Stimulated activated CD8-positive, alpha-beta memory T cell treated with anti-CD3 and anti-CD28 coated beads, Interleukin-15, amount 100 ng/mL, for 24 hours (primary cell): ENCODE measurements at places on chromosomes 12 and 14.

DNA sequence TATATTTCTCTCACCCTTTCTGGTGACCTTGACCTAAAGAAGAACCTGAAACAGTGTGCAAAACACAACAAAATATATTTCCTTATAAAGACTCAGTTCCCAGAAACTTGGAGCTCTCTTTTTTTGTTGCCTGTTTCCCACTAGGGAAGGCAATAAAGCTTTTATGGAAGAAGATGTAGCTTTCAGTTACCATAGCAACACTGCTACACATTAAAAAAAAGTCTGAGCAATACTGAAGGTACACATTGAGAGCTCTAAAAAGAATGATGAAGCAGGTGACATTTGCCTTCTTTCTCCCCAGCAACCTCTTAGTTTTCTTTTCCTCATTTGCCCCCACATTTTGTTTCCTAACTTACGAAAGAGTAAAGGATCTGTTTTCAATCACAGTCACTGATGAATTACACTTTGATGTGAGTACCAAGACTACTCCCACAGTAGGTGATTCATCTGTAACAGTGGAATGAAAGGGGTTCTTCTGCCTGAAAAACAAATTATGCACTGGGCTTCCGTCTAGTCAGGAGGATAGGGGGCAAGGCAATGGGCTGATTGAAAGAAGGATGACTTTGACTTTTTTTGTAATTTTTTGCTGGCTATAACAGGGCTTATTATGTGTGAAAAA, 1.1 kb upstream of the CATSPERB start:
- DNase-seq = no peak

DNA sequence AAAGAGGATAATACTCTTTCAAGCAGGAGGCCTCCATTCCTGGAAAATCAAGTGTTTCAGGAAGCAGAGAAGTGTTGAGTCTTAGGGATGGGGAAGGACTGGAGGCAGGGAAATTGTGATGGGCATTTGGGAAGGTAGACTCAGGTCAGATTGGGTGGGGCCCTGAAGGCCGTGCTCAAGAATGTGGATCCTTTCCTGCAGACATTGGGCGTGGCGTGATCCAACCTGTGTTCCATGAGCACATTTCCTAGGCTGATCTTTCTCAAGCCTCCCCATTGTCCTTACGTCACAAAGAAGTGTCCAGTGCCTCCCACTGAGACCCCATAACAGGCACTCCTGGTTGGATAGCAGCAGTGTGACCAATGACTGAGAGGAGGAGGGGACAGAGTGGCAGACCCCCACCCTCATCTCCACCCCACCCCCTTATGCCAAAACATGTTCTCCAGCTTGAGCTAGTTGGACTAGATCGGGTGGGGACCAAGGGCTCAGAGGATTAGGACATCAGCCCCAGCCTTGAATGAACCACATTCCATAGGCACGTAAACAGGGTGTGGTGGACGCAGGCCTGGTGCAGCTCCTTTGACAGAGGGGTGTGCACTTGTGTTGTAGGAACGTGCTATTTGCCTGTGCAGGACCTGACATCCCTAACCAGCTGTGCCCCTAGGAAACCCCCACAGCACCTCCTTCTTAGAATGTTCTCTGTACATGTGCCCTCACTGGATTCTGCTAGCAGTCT, 76.8 kb downstream of the TTC9 start:
- no peak for DNase-seq

- no peak for DNase-seq
These were observed 111.4 kb downstream of the DACT1 start for GRCh38 chr14:58749066-58749669.

DNA sequence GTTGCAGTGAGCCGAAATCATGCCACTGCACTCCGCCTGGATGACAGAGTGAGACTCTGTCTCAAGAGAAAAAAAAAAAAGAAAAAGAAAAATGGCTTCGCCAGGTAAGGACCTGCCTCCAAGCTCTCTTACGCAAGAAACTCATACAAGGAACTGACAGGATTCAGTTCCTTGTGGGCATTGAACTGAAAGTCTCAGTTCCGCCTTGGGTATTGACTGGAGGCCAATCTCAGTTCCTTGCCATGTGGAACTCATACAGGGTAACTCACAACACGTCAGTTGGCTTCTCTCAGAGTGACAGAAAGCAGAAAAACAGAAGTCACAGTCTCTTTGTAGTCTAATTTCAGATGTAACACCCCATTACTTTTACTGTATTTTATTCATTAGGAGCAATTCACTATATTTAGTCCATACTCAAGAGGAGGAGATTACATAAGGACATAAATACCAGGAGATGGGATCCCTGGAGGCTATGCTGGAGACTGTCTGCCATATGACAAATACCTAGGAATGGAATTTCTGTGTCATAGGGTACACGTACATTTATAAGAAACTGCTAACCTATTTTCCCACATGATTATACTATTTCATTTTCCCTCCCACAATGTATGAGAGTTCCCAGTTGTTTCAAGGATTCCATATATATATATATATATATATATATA, 11.4 kb upstream of the NOPCHAP1 start:
- DNase-seq = no peak

GRCh38 chr14:39015360-39015961, 87.6 kb downstream of the SEC23A start:
- DNase-seq = no peak

- no peak for DNase-seq
These were observed 122.9 kb upstream of the TMEM132D start for GRCh38 chr12:130026608-130027176.

DNA sequence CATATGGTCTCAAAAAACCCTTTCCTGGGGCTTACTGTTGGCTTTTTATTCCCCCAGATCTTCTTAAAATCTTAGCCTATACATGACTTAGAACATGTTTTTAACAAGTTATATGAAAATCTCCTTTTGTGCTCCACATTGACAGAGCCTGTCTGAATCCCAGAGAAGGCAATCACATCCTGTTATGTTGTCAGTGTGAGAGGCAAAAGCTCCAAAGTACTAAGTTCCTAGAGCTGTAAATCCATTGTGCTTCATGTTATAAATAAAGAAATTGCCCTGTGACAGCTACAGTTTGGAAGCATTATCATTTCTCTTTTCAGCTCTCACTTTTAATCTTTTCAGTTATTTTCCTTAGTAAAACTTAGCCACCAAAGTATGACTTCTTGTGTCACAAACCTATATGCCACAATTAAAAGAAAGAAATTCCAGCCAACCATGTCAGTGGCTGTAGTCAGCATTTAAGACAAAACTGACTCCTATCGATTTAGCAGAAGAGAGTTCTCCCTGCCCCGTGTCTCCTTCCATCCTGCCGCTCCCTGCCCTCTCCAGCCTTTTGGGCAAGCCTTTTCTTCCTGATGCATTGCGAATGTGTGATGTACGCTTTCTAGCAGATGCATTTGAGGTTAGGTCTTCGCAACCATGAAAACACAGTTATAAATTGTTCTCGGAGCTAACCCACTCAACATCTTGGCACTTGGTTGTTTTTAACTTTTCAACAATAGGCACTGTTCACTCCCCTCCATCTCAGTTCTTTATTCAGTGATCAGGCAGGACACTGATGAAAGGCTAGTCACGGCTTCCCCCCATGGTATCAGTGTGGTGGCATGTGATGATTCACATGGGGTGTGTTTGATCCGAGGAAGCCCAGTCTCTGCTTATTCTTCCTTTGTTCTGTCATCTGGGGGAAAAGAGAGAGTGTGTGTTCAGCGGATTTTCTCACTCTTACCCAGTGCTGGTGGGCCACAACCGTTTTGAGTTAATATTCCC, 143.5 kb downstream of the SSPN start:
- DNase-seq = no peak

DNA sequence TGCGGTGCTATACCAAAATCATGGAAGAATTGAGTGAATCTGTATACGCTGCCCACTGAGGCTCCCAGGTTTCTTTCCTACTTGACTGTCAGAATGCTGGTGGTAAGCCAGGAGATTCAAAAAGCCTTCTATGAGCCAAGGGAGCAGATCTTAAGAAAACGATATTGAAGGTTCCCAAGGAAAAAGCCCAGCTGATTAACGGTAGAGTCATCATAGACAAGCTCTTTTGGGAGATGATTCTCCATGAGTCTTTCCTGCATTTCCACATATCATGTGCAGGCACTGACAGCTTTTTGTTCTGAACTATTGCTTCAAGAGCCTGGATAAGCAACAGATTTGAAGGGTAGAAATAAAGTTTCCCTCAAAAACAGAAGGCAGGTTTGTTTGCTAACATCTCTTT, 17.5 kb downstream of the SLC35F4 start:
- DNase-seq = no peak

- DNase-seq = no peak
These were observed 4.5 kb downstream of the HCAR1 start for GRCh38 chr12:122726080-122726558.

DNA sequence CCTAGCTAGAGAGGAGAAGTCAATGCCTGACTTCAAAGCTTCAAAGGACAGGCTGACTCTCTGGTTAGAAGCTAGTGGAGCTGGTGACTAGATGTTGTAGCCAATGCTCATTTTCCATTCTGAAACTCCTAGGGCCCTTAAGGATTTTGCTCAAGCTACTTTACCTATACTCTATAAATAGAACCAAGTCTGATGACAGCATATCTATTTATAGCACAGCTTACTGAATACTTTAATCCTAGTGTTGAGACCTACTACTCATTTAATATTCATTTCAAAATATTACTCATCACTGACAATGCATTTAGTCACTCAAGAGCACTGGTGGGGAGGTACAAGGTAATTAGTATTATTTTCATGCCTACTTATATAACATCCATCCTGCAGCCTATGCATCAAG, 137.2 kb upstream of the PELI2 start:
- DNase-seq = no peak

DNA sequence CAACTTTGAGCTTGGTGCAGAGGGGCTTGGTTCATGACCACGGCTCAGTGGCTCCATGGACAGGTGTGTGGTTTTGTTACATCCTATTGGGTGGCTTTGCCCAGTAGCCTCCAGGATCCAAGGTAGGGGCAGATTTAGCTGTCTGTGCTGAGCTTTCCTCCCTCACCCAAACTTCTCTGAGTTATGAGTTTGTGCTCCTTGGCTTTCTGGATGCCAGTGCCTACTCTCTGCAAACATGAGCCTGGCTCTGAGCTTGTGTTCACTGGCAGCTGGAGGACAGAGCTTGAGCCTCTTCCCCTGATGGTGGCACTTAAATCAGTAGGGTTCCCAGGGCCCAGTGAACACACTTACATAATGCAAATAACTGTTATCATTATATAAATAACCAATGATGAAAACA, 45.3 kb upstream of the HECTD1 start:
- DNase-seq = no peak

- no peak for DNase-seq
These were observed 4.4 kb upstream of the SDS start for GRCh38 chr12:113407931-113408600.

- DNase-seq = no peak
These were observed 174.9 kb downstream of the PIK3C2G start for GRCh38 chr12:18436170-18436569.

DNA sequence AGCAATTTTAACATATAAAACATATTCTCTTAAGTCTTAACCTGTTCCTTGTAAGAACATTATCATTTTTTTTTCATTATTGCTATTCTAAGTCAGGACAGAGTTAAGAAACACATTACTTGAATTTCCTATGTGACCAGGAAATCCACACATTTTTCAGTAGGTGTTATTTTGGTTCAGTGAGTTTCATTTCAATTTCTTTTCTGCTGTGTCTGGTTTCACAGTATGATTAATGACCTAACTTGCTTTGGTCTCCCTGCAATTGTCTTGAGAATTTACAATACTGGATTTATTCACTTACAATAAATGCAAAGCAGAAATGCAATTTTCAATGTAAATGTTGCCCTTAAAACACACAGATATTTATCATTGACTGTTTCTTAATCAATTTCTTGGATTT, 396.9 kb upstream of the TMTC1 start:
- DNase-seq = no peak

GRCh38 chr12:83102499-83102898, 415.8 kb downstream of the TMTC2 start:
- no peak for DNase-seq

DNA sequence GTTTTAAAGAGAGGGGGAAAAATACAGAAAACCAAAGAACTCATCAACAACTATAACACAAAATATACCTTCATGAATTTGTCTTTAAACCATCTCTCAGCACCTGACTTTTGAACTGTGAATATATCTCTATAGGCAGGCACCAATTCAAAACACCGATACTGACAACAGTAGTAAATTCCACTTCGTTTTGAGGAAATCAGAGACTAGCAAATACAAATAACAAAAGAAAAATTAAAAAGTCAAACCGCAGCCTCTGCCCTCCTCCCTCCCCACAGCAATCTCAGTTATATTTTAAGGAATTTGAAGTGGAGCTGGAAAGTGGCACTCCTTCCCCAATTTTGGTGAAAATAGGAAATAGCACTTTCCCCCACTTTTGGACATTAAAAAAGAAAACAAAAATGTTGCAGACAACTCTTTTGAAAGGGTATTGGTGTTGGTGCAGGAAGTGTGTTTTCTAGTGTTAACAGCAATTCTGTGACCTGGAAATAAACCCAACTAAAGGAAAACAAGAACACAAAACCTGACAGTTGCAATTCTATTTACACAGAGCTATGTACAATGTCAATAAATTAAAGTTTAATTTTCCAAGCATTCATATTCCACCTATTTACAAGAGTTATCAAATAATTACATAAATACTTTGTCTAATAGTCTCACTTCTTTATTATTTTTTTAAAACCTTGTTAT, 13.5 kb downstream of the TBX3 start:
- no peak for DNase-seq

DNA sequence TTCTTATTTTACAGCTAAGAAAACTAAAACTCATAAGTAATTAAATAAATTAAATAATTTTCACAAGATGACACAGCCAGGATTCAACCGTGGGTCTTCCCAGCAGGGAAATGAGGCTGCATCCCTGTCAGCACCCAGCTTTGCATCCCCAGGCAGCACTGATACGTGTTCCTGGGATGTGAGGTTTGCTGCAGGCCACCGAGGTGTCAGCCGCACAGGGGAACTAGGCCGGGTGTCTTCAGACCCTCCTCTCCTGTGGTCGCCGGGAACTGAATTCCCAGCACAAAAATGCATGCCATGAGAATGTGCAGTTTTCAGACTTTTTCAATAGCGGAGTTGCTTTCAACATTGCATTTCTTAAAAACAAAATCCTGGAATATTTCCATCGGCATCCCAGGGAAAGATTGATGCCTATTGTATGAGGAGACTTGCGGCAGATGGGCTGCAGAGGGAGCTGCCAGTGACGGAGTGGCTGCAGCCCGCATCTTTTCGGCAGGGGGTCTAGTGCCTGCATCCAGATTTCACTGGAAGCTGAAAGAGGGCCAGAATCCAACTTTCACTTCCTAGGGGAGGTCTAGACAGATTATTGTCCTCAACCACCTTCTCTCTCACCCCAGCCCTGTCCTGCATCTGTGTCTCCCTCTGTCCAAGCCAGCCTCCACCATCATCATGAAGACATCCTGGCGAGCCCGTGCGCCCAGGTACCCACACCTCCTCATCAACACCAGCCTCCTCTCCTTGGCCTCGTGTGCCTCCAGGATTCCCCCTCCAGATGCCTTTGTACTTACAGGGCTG, 12.6 kb downstream of the LRTM2 start:
- no peak for DNase-seq
